GM12878 (cell line): ENCODE measurements at places on chromosomes 2 and 18.

DNA sequence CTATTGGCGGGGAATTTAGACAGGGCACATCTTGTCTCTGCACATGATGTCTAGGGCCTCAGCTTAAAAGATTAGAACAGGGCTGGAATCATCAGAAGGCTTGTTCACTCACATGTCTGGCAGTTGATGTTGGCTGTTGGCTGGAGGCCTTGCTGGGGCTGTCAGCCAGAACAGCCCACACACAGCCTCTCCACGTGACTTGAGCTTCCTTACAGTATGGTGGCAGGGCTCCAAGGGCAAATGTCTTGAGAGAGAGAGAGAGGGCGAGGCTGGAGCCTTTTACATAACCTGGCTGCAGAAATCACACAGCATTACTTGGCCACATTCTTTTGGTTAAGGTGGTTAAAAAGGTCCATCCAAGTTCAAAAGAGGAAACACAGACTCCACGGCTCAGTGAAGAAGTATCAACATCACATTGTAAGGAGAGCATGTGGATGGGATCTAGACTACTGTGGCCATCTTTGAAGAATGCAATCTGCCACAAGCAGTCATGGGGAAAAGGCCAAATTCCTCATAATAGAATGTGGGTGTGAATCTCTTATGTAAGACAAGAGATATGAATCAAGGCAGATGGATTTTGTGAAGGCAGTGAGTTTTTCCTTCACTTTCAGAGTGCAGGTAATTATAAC, 30.4 kb downstream of the SRSF7 start:
- DNase-seq = peak; percentile 40

GRCh38 chr2:214215107-214215506, 195.7 kb upstream of the VWC2L start:
- DNase-seq = no peak

GRCh38 chr2:126888046-126888445, 10.6 kb upstream of the TEX51 start:
- no peak for DNase-seq

DNA sequence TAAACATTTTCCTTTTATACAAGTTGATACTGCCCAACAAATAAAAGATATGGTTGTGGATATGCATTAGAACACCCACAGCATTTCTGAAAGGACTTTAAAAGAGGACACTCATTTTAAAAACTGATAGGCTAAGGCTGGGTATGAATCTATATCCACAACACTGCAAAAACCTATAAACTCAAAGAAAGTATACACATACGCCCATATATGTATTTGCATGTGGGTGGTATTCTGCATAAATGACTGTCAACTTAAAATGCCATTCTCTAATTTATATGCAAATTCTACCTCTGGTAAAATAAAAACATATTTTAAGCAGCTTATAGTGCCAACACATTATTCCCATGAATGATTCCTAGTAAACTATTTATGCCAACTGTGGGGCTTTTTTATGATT, 20.1 kb downstream of the FIGN start:
- DNase-seq = no peak

GRCh38 chr18:68221111-68221724, 493.7 kb downstream of the TMX3 start:
- no peak for DNase-seq

DNA sequence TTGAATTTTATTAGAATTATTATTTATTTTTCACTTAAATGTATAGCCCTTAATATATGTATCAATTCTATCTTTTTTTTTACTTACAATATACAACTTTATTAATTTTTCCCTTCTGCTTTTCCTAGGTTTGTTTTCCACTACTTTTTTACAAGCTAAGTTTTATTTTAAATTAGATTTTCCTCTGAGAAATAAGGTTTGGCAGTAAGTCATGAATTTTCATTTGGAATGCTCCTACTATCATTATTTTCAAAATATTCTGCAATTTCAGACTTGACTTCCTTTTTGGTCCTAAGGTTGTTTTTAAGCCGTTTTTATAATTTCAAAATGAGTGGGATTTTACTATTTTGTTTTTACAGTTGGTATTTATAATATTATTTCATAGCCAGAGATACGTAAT, 222.8 kb upstream of the PIEZO2 start:
- no peak for DNase-seq

DNA sequence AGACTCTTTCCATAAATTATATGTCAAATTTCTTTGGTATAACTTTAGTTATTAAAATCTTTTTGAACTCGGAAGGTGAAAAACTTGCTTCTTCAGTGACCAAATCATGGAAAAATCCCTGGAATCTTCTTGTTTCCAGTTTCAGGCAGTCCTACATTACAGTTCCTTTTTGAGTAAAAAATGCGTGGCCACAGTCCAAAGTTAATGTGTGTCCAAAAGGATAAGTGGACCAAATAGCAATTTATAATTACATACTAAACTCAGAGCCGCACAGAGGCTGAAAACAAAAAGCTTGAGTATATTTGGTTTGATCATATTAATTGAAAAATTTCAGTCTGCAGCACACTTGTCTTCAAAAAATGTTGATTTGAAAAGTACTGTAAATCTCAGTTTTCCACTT, 28.4 kb upstream of the DYNC2LI1 start:
- no peak for DNase-seq

DNA sequence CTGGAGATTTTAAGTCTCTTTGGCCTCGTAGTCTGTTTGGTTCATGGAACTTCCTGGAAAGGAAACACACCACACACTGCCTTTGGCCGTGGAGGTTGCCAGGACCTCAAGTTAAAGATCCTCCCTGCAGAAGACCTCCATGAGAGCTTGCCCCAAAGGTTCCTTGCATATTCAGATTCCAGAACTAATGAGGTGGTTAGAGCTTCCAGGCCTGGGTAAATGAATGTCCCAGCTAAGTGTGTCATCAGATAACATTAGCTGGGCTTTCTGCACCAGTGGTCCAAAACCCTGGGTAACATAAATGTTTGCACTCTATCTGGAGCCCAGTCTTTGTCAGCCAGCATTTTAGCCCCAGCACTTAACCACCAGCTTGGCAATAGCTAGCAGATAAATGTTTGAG, 122.1 kb upstream of the EML6 start:
- no peak for DNase-seq

DNA sequence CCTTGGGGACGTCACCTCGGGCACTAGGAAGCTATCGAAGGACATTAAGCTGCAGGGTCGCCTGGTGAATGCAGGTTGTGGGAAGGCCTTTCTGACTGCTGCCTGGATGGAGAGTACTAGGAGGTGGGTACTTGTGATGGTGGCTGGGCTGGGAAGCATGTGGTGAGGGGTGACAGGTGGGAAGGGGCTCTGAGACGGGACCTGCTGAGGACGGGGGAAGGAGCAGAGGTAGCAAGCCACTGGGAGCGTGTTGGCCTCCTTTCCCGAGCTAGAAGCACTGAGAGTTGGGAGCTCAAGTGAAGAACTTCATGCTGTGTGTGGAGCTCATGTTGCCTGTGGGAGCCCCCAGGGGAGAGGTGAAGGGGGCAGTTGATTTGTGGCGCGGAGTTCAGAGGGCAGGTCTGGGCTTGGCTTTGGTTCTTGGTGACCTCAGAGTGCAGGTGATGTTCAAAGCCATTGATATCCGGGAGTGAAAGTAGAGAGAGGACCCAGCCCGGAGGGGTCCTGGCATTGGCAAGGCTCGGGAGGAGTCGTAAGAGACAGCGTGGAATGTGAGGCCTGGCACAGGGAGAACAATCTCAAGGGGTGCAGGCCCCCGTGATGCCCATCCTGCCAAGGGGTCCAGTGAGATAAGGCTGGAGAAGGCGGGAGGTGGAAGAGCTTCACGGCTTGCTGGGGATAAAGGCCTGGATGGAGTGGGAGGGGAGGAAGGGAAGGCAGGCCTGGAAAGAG, 13.2 kb downstream of the MROH2A start:
- DNase-seq = no peak

DNA sequence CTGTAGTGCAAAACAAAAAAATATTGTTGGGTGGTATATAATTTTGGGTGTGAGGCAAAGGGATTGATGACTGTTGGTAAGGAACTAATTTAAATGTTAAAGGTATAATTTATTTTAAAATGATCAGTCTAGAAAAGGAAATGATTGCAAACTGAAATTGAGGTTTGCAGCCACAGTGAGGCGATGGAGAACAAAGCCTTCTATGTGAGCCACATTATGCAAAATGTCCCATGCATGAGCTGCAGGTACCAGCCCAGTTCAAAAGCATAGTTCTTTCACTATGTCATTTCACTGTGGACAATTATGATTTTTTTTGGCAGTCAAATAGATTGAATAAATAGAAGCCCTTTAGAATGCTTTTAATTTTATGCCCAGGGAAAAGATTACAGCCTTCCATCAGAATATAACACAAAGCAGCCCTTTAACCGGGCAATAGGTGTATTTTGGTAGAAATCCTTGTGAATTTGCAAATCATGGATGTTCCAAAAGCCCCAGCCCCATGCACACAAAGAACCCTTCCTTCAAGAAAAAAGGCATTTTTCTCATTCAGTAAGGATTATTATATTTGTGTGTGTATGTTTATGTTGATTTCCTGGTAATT, 1.7 kb downstream of the MAP2 start:
- DNase-seq = no peak

GRCh38 chr2:196066291-196067087, 2.1 kb downstream of the DNAH7 start:
- DNase-seq = no peak

- no peak for DNase-seq
Measured at GRCh38 chr2:157261199-157261782, 3.8 kb downstream of the GALNT5 start.

GRCh38 chr2:233449081-233449901, 95.0 kb downstream of the DGKD start:
- DNase-seq = no peak

DNA sequence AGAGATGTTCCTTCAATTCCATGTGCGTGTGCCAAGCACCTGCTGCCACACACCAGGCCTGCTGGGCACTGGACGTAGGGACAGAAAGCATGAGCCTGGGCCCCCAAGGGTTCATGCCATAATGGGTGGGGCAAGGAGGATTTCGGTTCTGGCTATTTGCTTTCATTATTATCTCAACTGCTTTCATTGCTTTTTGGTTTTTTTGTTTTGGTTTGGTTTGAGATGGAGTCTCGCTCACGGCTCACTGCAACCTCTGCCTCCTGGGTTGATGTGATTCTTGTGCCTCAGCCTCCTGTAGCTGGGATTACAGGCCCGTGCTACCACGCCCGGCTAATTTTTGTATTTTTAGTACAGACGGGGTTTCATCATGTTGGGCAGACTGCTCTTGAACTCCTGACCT, 57.2 kb downstream of the SF3B1 start:
- DNase-seq = no peak

GRCh38 chr2:129888896-129889295, 90.6 kb upstream of the RAB6C start:
- no peak for DNase-seq

GRCh38 chr18:45412577-45412976, 202.7 kb upstream of the SLC14A2 start:
- peak; percentile 1 for DNase-seq
